Omental fat pad (tissue), 4 donors: ENCODE measurements at places on chromosomes 12 and 14. TPM values are rescaled to one million over a fixed set of nuclear protein-coding genes. Genes with fewer than 3 reads are reported as not detected.

- no peak for DNase-seq
These were observed 51.8 kb downstream of the CHGA start for GRCh38 chr14:92974541-92975345.

- no peak for DNase-seq
These were observed 785 bp downstream of the MLEC start for GRCh38 chr12:120687578-120688289.

GRCh38 chr12:116765271-116765670 is 27.2 kb downstream of the RNFT2 start:
- no peak for DNase-seq

- DNase-seq: no peak
These were observed 298.0 kb upstream of the KITLG start for GRCh38 chr12:88878295-88878694.

DNA sequence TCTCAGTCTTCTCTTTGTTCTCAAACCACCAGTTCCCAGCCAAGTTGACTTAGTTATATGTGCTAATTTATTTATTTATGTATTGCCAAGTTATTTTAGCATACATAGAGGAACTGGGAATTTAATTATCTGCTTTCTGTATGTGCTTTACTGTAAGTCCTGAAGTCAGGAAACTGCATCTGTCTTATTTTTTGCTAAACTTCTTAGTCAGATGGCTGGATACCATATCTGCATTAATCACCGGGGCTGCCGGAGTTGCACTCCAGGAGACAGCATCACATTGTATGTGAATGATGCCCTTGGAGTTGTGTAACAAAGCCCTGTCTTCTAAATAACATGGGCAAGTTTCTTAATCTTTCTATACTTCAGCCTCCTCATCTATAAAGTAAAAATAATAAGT is 96.2 kb downstream of the MON2 start:
- DNase-seq: no peak

SNRNP35 gene
- 23.1 TPM for total RNA-seq

- DNase-seq: no peak
These were observed 42.9 kb downstream of the HRK start for GRCh38 chr12:116838365-116838764.

DNA sequence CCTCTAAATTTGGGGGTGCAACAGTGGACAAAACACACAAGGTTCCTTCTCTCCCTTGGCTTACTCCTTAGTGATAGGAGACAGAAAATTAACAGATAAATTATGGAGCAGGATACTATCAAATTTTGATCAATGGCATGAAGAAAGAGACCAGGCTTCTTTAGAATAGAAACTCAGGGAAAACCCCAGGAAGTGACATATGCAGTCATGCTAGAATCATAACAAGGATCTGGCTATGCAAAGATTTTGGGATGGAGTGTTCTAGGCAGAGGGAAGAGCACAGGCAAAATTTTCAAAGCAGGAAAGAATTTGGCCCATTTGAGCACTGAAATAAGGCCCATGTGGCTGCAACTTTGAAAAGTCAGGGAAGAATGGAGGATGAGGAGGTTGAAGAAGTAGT is 182.3 kb upstream of the PLEKHG7 start:
- no peak for DNase-seq

GRCh38 chr12:15562263-15562662 is 226.9 kb downstream of the EPS8 start:
- DNase-seq: no peak
